Hair follicular keratinocyte (primary cell): ENCODE measurements at places on chromosomes 1 and 21. TPM values are rescaled to one million over a fixed set of nuclear protein-coding genes. Genes with fewer than 3 reads are reported as not detected.

Gene CAPN8
- not detected in 2 replicates for total RNA-seq

Gene PGBD5
- total RNA-seq: 0.11 TPM in 1 of 2 replicates, not detected in the other

Gene CD247
- total RNA-seq: not detected in 2 replicates

Gene ST6GALNAC5
- total RNA-seq: 3.3 and 6.4 TPM in 2 replicates
